ENCODE measurements at places on chromosomes 6 and 20.

GRCh38 chr6:101980924-101981323 lies 587.4 kb downstream of the GRIK2 start:
- no peak for DNase-seq

DNA sequence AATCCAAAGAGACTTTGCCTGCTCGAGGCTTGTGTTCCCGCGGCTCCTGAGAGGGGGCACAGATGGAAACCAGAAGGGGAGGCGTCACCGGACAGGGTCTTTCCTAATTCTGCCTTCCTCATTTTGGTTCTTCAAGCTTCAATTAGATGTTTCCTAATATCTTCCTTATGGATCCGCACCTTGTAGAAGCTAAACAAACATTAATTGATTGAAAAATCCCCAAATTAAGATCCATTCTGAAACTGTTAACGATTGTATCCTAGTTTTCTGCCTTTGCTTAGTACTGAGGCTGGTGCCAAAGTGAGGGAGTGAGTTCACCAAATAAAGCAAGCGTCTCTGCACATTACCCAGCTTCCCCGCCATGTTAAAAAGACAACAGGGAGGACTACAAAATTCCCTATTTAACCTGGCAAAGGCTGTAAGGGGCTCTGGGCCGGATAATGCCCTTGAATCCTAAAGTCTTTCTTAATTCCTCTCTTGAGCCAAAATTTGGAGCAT lies 123.2 kb downstream of the GPX5 start:
- DNase-seq = no peak

DNA sequence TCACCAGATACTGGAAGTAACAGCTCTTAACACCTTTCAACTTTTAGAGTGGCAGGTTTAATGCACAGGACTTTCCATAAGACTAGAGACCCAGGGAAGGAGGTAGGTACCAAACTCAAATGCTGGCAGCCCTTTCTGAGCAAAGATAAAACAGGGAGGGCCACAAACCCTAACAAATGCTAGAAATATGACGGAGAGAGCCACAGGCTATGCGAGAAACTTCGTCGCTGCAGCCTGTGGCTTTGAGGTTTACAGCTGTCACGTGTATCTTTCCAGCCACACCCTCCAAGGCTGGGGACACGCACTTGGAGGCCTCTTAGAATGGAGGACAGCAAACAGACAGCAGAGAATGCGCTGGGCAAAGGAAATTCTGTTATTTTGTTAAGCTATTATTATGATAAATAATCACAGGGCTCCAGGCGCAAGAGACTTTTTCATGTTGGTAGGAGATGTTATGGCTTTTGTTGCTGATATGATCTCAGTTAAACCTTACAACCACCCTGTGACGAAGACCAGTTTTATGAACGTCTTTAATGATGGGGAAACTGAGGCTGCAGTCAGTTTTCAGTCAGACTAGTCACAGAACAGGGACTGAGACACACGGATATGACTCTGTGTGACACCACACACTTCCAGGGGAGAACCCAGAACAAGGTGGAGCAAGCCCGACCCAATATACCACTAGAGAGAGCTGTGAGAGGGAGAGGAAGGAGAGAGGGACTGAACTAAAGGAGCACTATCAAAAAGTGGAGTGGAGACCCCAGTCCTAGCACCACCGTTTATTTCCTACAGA lies 2.0 kb downstream of the TRAM2 start:
- peak; percentile 79 for DNase-seq

DNA sequence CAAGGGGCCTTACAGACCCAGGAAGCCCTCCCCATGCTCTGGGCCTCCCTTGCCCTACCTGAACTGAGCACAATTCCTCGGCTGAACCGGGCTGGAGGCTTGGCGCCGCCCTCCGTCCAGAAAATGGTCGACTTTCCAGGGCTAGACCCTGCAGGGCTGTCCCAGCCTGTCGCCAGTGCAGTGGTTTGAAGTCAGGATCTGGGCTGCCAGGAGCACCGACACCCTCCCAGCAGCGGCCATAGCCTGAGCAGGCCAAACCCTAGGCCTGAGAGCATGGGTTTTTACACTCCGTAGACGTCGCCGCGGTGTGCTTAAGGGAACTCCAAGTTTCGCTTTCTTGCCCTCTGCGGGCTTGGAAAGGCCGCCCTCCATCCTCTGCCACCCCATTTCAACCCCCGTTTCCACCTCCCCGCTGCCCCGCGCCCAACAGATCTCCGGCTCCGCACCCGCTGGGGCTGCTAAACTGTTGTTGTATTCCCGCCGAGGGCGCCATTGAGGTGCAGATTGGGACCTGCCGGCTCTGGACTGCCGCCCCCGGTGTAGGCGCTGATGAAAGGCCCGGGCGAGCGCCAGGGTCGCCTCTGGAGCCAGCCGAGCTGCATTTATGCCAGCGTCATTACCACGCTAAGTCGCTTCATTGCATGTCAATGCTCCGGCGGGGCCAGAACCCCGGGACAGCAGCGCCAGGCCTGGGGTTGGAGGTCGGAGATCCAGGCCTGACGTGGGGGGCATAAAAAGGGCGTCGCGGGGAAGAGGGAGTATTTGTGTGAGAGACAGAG lies 2.2 kb upstream of the TFAP2A start:
- DNase-seq = peak; percentile 39

DNA sequence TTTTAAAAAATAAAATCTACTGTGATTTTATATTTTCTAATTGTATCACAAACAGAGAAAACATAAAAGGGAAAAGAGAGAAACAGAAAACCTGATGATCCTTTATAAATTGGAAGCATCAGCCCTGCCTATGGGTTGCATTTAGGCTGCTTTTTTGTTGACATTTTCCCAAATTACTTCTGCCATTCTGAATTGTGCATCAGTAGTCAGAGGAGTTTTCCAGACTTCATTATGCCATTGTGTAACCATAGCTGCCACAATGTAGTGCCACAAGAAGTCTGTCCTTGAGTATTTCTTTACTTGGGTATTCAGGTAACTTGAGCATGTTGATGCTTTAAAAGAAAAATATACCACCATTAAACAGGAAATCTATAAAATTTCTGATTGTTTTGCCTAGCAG lies 130.3 kb downstream of the HACE1 start:
- no peak for DNase-seq

DNA sequence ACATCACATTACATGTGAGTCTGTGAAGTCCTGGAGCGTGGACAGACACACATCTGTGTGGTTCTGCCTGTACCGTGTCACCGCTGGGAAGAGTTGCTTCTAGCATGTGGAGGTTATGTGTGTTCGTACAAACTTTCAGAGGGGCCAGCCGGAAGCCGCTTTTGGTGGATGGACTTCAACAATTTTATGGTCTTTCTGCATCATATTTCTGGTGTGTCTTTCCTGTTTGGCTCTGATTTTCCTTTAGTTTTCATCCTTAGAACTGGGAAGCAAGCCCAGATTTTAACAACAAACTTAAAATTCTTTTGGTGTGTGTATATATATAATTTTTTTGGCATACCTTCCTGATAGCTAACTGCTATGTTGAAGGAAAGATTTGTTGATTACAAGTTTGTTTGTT lies 71.2 kb downstream of the TIAM2 start:
- DNase-seq = no peak

DNA sequence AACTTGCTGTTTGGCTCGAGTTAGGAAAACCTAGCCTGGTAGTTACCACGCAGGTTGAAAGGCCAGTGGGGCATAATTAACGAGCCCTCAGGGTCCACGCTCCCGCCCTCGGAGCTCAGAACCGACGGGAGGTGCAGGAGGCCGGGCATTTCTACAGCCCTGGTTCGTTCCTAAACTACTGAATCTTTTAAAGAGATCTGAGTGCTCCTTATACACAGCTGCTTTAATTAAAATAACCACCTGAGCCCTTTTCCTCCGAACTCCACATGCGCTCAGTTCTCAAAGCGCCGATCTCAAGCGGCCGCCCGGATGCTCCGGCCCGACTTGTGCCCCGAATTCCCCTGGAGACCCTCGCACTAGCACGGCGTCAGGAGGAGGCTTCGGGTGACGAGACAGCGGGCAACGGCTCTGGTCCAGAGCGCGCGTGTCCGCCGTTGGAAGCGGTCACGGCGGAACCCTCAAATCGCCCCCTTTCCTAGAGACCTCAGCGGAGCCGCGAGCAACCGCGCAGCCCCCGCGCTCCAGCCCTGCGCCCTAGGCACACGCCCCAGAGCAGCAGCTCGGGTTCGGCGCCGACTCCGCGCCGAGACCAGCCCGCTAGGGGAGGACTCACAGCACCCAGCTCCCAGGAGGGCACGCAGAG lies 397 bp downstream of the WDR27 start:
- no peak for DNase-seq
